ENCODE measurements at places on chromosomes 5 and 9. TPM values are rescaled to one million over a fixed set of nuclear protein-coding genes. Genes with fewer than 3 reads are reported as not detected.

ARAP3 gene
- total RNA-seq: 3.6 TPM

SMC5 gene
- total RNA-seq: 16.2 TPM

FANCG gene
- 25.2 TPM for total RNA-seq

GABRA1 gene
- total RNA-seq: not detected
